ENCODE measurements at places on chromosomes 3 and 15.

GRCh38 chr3:138608322-138609135, at the start of gene FAIM:
FAIM (plus strand) TSS chr3:138608771; CDS start chr3:138619727, 10,956 bp downstream.
- no peak for DNase-seq

DNA sequence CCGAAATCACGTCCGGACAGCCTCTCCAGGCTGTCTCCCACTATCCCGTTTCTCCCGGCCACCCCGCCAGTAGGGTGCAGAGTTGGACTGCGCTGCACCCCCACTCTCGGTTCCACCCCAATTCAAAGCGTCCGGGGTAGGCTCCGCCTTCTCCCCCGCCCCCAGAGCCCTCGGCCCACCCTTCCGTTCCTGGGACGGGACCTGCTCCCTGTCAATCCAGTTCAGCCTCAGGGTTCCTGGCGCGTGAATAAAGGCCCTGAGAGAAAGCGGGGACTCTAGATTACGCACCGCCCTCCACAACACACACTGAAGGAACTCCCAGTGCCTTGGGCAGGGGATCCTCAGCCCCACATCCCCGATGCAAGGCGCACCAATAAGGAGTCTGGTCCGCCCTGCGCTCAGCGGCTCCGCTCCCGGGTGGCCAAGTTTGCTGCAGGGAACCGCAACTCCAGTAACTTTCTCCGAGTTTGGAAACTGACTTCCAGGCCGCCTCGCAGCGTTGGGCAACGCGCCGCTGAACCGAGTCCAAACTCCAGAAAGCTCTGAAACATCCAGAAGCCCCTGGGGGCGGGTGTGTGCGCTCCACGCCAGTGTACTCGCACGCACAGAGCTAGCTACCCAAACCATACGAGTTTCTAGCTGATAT, 1.9 kb downstream of the ADAMTS9 start:
- peak; percentile 48 for DNase-seq

DNA sequence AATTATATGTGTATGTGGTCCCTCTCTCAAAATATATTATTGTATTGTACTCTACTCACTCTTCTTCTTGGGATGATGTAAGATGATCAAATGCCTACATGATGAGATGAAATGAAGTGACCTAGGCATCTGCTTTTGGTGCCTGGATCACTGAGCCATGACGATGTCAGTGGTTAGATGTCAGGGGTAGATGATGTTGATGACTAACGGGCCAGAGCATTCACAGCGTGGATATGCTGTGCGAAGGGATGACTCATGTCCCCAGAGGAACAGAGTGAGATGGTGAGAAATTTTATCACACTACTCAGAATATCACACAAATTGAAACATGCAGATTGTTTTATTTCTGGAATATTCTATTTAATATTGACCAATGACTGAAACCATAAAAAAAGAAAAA, 233.9 kb upstream of the CADM2 start:
- no peak for DNase-seq

DNA sequence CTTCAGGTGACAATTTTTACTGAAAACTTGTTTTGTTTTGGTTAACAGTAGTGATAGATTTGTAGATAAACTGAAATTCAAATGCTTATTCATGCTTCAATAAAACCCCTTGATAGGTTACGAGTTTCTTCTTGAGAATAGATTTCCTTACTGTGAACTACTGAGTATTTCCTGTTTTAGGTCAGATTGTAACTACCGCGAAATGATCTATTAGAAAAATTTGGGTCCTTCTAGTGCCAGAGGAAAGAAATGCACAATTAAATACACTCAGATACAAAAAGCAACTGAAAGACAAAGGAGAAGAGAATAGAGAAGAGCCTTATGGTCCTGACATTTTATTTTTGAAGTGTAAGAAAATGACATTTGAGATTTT, 251.7 kb upstream of the TBL1XR1 start:
- no peak for DNase-seq

DNA sequence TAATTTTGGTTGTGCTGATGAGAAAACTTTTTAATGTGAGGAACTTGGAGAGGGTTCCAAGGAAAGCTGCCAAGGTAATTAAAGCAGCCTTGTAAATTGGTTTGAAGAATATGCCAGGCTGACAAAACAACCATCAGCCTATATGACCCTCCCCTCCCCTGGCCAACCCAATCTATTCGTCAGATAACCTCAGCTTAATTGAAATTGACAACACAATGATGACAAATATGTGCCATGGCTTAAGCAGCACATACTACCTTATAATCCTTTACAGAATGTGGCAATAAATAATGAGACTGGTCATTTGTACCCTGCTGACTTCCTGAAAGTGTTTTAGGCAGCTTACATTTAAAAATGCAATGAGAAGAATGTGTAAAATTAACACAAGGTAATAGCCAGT, 118.2 kb downstream of the EFHB start:
- no peak for DNase-seq

- no peak for DNase-seq
Observed at GRCh38 chr15:25682340-25682739, 180.8 kb downstream of the ATP10A start.

DNA sequence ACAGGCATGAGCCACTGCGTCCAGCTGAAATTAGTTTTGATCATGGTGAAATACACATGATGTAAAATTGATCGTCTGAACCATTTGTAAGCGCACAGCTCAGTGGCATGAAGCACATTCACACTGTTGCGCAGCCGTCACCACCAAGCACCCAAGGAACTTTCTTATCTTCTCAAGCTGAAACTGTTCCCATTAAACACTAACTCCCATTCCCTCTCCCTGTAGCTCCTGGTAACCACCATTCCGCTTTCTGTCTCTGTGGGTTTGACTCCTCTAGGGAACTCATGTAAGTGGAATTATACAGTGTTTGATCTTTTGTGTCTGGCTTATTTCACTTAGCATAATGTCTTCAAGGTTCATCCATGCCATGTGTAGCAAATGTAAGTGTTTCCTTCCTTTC, 62.3 kb downstream of the FBLN2 start:
- no peak for DNase-seq
